NCI-H69 (cell line): ENCODE measurements at places on chromosomes 13 and 19.

GRCh38 chr19:14434543-14435319 lies 1.6 kb downstream of the PKN1 start:
- DNase-seq, result peak; percentile 15

GRCh38 chr19:49492573-49493405 lies 3.4 kb upstream of the RPS11 start:
- DNase-seq, result no peak

- DNase-seq, result peak; percentile 73
Observed at GRCh38 chr19:54430306-54431254, 15.3 kb downstream of the TTYH1 start.

- DNase-seq, result no peak
Observed at GRCh38 chr13:30797847-30798535, 62.6 kb downstream of the ALOX5AP start.

- DNase-seq, result no peak
Observed at GRCh38 chr19:5245631-5246553, 94.7 kb downstream of the PTPRS start.

GRCh38 chr19:1271528-1272422 lies 2.6 kb downstream of the CIRBP start:
- no peak for DNase-seq

DNA sequence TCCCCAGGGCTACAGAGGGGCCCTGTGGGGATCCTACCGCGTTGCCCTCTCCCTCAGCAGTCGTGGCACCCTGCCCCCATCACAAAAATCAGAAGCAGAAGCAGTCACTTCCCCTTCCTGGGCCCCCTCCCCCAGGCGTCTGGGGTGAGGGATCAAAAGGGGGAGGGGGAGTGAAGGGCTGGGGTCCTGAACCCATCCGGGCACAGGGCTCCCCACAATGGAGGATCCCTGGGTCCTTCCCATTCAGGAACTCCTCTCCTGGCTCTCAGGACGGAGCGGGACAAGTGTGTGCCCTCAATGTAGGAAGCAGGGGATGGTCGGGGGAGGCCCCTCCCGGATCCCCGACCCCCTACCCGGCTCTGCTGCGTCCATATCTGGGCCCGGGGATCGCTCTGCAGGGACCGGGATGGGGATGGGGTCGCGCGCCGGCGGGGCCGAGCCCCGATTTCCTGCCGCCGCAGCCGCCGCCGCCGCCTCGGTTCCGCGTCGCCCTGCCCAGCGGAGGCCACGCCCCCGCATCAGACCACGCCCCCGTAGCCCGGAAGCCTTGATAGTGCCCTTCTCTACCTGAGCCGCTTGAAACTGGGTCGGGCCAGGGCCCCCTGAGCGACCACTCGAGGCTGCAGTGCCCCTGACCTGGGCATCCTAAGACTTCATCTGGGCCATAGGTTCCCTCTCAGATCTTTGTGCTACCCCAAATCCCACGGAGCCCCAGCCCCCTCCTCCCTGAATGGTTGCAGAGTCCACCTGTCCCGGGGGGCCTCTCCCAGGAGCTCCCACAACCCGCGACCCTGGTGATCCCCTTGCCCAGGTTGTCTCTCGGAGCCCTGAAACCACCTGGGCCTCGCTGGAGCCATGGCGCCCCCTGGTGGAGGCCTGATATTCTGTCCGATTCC lies at the start of gene GMIP:
GMIP (minus strand) TSS at position 500 of the 896 bp plus-strand sequence; CDS start at position 372, 128 bp downstream.
- peak; percentile 87 for DNase-seq

GRCh38 chr13:67275351-67275960 lies 45.3 kb upstream of the PCDH9 start:
- peak; percentile 62 for DNase-seq
